K562 (cell line): ENCODE measurements at places on chromosomes 4 and X.

GRCh38 chr4:159504684-159505083 lies 401.8 kb downstream of the RAPGEF2 start:
- no peak for DNase-seq

GRCh38 chr4:142900622-142901021 lies 54.5 kb upstream of the INPP4B start:
- no peak for DNase-seq

GRCh38 chr4:98421111-98421510 lies 159.9 kb downstream of the RAP1GDS1 start:
- no peak for DNase-seq

DNA sequence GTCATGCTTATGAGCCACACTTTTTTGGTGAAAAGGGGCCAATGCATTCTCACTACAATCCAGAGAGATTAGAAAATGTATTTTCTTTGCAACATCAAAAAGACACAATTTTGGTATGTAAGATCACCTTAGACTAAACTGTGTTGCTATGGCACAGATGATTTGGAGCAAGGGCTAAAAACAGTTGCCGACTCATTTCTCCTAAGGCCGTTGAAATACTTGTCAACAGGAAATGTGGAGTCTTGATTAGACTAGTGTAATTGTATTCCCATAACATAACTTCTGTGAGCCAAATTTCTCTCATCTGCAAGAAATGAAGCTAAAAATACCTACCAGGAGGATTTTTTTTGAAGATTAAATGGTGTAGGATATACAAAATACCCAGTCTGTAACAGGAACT lies 2547.7 kb downstream of the ARAP2 start:
- no peak for DNase-seq

GRCh38 chr4:135204311-135204710 lies 1002.7 kb upstream of the PABPC4L start:
- no peak for DNase-seq

GRCh38 chr4:131721883-131722282 lies 1427.2 kb upstream of the PCDH10 start:
- no peak for DNase-seq

DNA sequence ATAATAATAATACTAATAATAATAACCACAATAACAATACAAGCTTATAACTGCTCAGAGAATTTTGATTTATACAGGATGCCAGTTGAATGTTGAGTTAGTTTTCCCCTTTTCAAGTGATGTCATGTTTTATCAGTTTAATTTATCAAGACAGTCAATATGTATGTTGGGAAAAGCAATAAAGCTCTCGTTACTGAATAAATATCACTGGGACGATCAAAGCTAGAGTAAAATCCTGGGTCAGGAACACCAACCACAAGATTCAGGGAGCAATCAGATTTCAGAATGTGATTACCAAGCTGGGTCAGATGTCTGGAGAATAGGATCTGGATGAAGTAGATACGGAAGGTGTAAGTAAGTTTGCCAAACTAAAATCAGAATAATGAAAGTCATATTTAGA lies 179.6 kb downstream of the GRID2 start:
- no peak for DNase-seq

DNA sequence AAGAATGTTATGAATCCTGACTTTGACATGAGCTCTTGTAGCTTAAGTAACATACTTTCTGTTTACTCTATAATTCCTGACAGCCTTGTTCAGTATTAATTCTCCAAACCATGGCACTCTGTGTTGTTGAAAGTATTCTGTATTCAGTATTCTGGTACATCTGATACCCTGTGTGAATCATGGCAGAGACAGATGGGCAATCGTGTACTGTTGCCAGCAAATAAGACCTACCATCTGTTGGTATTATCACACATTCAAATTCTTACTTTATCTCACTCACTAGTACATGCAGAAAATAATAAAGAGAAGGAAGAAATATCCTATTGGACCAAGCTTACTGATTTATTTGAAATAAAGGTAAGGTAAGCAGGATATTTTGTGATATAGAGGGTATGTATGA lies 7.9 kb downstream of the MBTPS2 start:
- DNase-seq = no peak

DNA sequence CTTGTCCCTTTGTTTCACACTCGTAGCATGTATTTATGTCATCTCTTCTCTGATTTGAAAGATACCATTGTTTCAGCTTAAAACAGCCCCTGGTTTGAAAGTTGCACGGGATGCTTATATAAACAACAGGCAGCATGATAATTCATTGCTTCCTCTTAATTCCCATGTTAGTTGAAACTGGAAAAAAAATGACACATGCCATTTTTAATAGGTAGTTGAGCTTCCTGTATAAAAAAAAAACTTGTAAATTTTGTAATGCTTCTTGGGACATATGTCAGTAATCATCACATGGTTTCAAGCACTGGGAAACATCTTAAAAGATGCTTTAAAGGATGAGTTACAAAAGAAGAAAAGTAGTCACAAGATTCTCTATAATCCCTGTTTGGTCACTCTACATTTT lies 243.0 kb downstream of the PALLD start:
- no peak for DNase-seq

DNA sequence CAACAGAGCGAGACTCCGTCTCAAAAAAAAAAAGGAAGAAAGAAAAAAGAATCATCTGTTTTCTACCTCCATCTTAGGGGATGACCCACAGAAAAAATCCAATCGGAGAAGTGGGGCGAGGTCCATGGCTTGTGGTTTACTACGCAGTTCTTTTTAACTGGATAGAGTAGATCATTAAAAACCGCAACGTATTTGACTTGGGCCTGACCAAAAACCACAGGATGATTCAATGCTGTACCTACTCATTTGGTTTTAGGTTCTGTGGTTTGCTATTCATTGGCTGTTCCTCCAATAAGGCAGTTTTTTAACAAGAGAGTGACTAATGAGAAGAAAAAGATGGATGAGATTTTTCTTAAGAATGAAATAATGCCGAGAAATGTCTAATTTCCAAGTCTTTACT lies 83.7 kb downstream of the FREM3 start:
- peak; percentile 2 for DNase-seq

DNA sequence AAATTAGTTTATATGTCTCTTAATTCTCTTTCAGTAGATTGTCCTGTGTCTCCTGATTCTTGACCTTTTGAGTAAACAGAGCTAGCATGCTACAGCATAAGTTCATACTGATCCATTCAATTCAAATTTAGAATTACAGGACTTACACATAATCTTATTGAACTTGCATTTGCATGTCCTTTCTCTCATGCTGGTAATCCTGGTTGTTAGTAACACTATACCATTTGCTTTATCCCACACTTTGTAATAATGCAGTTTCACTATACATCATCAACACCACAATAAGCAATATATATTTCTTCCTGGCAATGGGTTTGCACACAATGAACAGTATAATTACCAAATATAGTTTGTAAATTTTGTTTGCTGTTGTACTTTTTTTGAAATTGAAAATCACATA lies 937.2 kb upstream of the GRID2 start:
- DNase-seq = no peak

GRCh38 chr4:32268863-32269262 lies 1548.7 kb downstream of the PCDH7 start:
- no peak for DNase-seq

DNA sequence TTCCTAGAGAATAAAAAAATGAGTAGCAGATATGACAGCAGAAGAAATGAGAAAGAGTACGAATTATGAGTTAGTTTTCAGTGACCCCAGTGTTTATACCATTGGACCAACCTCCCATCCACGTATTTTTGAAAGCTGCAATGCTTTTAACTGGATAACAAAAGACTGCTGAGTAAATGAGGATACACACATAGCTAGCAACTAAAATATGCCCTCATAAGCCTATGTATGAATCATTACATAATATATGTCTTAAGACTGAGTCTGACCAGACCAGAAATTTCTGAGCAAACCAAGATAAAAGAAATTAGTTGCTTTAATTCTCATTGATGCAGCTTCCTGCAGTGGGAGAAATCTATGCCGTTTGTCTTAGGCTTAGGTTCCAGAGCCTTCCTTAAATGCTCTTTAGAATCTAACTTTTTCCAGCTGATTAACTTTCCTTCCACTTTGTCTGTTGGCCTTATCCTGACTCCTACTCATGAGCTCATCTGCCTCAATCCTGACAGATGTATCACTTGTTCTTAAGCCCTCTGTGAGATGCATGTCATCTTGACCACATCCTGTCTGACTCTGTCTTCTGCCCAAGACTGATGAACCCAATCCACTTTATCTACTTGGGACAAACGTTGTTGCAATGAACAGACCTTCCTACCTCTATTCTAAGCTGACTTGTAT lies 301.4 kb upstream of the AADAT start:
- DNase-seq = no peak

- no peak for DNase-seq
These were observed 100.7 kb upstream of the FAM9C start for GRCh38 chrX:13144927-13145655.

- no peak for DNase-seq
These were observed 35.5 kb downstream of the RNF212 start for GRCh38 chr4:1077711-1078477.

DNA sequence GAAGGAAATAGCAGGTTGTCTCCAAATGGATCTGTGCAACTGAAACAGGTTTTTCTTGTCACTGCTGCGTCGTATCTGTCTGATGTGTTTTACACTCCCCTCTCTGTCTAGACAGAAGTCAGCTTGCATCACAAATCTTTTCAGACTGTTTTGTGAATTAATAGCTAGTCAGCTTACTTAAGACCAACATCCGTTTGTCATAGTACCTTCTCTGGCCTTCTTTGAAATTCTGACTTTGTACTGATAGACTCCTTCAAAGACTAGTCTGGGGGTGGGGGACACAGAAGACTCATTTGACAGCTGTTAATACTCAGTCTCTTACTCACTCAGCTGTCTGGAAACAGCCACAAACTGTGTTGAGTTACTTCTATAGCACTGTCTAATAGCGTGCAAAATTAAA lies 197.8 kb downstream of the PALLD start:
- no peak for DNase-seq

DNA sequence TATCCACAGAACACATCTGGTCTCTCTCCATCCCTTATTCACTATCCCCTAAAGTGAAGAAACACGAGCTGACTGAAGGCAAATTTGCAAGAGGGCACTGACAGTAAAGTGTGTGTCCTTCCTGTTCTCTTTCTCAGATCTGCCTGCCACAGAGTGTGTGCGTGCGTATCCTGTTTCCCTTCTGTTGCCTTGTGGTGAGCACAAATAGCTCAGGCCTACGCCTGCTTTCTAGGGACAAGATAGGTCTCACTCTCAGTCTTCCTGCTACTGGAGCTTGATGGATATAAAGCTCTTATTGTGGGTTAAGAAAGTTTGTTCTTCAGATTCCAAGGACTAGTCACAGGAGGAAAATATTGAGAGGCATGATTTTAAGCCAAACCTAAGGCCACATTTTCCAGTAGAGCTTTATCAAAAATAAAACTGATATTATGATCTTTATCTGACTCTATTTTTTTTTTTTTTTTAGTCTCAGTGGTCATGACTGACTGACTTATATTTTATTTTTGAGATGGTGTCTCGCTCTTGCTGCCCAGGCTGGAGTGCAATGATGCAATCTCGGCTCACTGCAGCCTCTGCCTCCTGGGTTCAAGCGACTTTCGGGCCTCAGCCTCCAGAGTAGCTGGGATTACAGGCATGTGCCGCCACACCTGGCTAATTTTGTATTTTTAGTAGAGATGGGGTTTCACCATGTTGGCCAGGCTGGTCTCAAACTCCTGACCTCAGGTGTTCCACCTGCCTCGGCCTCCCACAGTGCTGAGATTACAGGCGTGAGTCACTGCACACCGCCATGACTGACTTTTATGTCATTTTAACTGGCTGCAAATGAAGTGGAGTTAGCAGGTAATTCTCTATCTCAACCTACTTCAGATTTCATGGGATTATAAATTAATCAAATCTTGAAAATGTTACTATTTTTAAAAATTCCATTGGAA lies 140.3 kb upstream of the SH3RF1 start:
- no peak for DNase-seq

GRCh38 chrX:10174810-10175209 lies 18.0 kb downstream of the CLCN4 start:
- no peak for DNase-seq

DNA sequence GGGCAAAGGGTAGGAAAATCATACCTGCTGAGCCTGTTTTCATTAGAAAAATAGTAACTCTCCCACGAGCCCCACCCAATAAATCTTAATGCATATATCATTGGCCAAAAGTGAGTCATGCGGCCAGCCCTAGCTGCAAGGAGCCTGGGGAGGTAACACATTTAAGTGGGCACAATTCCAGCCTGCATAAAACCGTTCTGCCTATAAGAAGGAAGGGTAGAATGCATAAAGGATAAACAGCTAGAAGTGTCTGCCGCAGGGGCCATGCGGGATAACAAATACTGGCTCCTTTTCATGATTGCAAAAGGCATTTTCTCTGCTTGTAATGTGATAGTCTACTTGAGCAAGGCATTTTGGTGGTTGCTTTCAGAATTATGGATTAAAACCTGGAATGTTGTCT lies 37.1 kb downstream of the EFHC2 start:
- no peak for DNase-seq

GRCh38 chr4:103108542-103108941 lies 8.9 kb upstream of the BDH2 start:
- no peak for DNase-seq

DNA sequence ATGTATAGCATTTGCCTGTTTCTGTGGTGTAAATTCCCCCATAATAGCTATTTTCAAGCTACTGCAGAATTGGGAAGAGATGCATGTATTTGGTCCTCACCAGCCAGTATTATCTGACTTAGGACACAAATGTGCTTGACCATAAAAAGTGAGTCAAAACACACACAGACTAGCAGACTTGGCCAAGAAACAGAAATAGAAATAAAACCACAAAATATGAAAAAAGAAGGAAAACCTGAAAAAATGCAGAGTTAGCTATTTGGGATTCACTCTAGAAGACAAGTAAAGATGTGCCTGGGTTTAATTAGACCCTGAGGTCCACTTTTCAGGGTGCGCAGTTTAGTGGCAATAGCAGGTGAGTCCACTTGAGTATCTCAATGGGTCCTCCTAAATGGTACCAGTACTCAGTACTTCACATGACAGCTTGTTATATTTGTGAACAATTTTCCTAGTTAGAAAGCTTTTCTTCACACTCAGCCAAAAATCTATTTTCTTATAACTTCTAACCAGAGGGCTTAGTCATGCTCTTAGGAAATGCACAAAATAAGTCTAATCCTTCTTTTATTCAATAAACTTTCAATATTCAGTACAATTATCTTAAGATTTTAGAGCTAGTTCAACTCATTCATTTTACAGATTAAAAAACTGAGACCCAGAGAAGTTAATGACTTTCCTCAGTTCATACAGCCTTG lies 108.7 kb upstream of the JADE1 start:
- DNase-seq = no peak

DNA sequence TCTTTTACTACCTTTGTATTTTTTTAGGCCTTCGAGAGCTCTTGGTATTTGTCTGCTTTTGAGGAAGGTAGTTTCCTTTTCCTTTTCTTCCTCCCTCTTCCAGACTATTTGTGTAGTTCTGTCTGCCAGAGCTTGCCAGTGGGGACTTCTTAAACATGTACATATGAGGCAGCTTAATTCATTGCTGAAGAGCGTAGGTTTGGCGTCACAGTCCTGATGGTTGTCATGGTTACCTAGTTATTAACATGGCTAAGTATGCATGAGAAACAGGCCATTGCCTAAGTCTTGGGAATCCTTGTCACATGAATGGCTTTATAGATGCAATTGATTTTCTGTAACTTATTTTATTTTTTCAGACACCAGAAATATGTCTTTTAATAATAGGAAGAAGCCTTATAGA lies 48.5 kb upstream of the ARMCX2 start:
- DNase-seq = no peak
